ENCODE measurements at places on chromosomes 7 and 10. TPM values are rescaled to one million over a fixed set of nuclear protein-coding genes. Genes with fewer than 3 reads are reported as not detected.

Gene GDF2
- not detected for total RNA-seq

Gene GPR37
- total RNA-seq, result 0.30 TPM

Gene PALD1
- total RNA-seq, result 1.1 TPM

Gene ARHGAP19
- total RNA-seq, result 4.8 TPM

Gene TDRD1
- total RNA-seq, result 7.7 TPM

Gene USP6NL
- 6.1 TPM for total RNA-seq

Gene LRGUK
- total RNA-seq, result not detected

Gene TAS2R41
- total RNA-seq, result not detected

Gene SFMBT2
- total RNA-seq, result 0.08 TPM

Gene CLRN3
- not detected for total RNA-seq

Gene KCNH2
- 0.08 TPM for total RNA-seq

Gene PPP1R3A
- not detected for total RNA-seq
